ENCODE measurements at places on chromosomes 4 and X. TPM values are rescaled to one million over a fixed set of nuclear protein-coding genes. Genes with fewer than 3 reads are reported as not detected.

SCRG1 gene
- total RNA-seq = 0.56 TPM

PDCL2 gene
- not detected for total RNA-seq

CFAP299 gene
- total RNA-seq = 6.5 TPM

STATH gene
- total RNA-seq = not detected

SAT1 gene
- total RNA-seq = 78.6 TPM

DDX53 gene
- not detected for total RNA-seq

MAGEC3 gene
- not detected for total RNA-seq

GPRASP1 gene
- 7.3 TPM for total RNA-seq

FHDC1 gene
- total RNA-seq = under 0.01 TPM

All from regular cardiac myocyte (primary cell).